ENCODE measurements at places on chromosomes 12 and 14.

GRCh38 chr12:45774508-45775162 lies 45.1 kb downstream of the ARID2 start:
- H3K27ac ChIP-seq = no peak overlapping the region
- H3K27me3 ChIP-seq = no peaks in the 10 kb centered on the region
- H3K36me3 ChIP-seq = no peaks in the 10 kb centered on the region
- no peak for DNase-seq
- no peak overlapping the region for H3K4me3 ChIP-seq

DNA sequence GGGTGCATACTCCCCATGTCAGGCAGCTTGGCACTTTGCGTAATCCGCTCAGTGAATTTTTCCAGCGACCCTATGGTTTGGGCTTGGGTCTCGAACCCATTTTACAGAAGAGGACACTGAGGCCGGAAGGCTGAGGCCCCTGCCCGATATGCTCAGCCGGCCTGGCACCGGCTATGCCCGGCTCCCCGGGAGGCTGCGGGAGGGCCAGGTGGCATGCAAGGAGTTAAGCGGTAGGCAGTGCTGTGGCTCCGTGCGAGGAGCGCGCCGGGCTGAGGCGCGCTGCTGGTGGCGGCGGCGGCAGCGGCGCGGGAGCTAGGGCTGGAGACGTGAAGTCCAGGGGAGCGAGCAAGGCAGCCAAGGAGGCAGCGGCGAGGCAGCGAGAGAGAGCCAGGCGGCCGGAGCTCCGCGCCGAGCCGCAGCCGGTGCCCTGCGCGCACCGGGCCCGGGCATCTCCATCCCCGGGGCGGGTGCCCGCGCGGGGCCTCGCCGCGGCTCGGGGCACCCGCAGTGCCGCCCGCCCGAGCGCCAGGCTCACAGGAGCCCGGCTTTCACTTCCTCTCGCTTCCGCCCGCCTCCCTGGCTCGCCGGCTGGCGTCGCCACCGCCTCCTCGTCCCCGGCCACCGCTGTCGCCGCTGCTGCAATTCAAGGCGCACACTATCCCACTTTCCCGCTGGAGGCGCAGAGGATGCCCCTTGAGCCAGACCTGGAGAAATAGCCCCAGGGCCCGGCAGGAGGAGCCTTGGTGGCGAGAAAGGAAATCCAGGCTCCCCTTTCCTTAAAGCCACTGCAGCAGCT lies at the start of gene WSCD2:
Gene WSCD2 (plus strand): TSS at position 272 of the 796 bp plus-strand sequence. CDS start 66,545 bp downstream, outside the sequence.
- H3K36me3 ChIP-seq = no peaks in the 10 kb centered on the region
- DNase-seq = peak; percentile 80
- H3K27me3 ChIP-seq = no peaks in the 10 kb centered on the region
- peaks cover 10% of the 10 kb centered on the region for H3K4me1 ChIP-seq

GRCh38 chr12:1357171-1357570 lies 237.2 kb downstream of the FBXL14 start:
- H3K36me3 ChIP-seq = no peaks in the 10 kb centered on the region
- H3K4me3 ChIP-seq = no peak overlapping the region
- no peaks in the 10 kb centered on the region for H3K4me1 ChIP-seq
- DNase-seq = no peak

- no peak overlapping the region for H3K27ac ChIP-seq
- H3K4me3 ChIP-seq = no peak overlapping the region
- H3K36me3 ChIP-seq = no peaks in the 10 kb centered on the region
- DNase-seq = no peak
Measured at GRCh38 chr14:21302013-21302835, 22.3 kb downstream of the RPGRIP1 start.

GRCh38 chr12:49672301-49673217 lies 34.6 kb downstream of the FMNL3 start:
- no peaks in the 10 kb centered on the region for H3K36me3 ChIP-seq
- no peaks in the 10 kb centered on the region for H3K27me3 ChIP-seq
- no peak for DNase-seq
- peak overlapping the region; percentile 97 for H3K27ac ChIP-seq
- no peak overlapping the region for H3K4me3 ChIP-seq

DNA sequence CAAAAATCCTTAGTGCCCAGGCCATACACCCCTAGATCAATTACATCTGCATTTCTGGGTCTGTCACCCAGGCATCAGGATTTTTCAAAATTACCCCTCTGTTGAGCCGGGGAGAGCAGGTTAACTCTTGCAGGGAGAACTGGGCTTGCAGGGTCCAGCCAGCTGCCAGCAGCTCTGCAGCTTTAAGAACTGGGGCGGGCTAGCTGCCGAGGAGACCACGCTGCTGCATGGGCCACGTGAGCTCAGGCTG lies at the start of gene DGLUCY:
Gene DGLUCY (plus strand): TSS at position 245 of the 250 bp plus-strand sequence. CDS start 46,222 bp downstream, outside the sequence.
- no peaks in the 10 kb centered on the region for H3K36me3 ChIP-seq
- peaks cover 13% of the 10 kb centered on the region for H3K4me1 ChIP-seq

DNA sequence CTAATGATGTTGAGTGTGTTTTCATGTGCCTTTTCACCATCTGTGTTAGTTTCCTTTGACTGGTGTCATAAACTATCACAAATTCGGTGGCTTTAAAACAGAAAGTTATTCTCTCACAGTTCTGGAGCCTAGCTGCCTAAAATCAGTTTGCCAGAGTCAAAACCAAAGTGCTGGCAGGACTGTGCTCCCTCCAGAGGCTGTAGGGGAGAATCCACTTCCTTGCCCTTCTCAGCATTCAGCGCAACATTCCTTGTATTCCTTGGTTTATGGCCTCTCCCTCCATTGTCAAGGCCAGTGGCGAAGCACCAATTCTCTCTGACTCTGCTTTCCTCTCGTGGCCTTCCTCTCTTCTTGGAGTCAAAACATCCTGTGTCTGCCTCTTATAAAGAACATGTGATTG lies 174.2 kb upstream of the PDE3A start:
- no peaks in the 10 kb centered on the region for H3K27me3 ChIP-seq
- no peaks in the 10 kb centered on the region for H3K36me3 ChIP-seq
- H3K4me1 ChIP-seq = no peaks in the 10 kb centered on the region
- H3K27ac ChIP-seq = no peak overlapping the region
- no peak for DNase-seq

DNA sequence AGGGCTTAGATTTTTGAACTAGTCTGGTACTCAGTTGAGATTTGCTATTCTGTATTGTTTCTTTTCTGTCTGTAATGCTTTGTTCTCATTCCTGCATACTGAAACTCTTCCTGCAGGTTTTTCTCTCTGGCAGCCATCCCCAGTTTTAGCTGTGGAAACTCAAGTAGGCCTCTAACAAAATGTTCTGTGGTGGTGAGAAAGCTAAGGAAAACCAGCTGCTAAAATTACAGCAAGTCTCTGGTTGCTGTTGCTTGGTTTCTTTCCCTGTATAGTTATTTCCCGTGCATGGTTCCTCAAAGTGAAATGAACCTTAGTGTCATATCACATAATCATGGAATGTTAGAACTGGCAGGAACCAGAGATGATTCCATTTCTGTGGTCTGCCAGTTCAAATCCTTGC lies 442.5 kb downstream of the NRXN3 start:
- no peaks in the 10 kb centered on the region for H3K27me3 ChIP-seq
- no peaks in the 10 kb centered on the region for H3K4me1 ChIP-seq
- H3K36me3 ChIP-seq = no peaks in the 10 kb centered on the region
- H3K27ac ChIP-seq = no peak overlapping the region
- no peak overlapping the region for H3K4me3 ChIP-seq
- no peak for DNase-seq

- no peak overlapping the region for H3K27ac ChIP-seq
- DNase-seq = peak; percentile 72
- H3K27me3 ChIP-seq = no peaks in the 10 kb centered on the region
- no peaks in the 10 kb centered on the region for H3K36me3 ChIP-seq
- no peak overlapping the region for H3K4me3 ChIP-seq
Measured at GRCh38 chr12:75908961-75909605, 122.5 kb downstream of the PHLDA1 start.

DNA sequence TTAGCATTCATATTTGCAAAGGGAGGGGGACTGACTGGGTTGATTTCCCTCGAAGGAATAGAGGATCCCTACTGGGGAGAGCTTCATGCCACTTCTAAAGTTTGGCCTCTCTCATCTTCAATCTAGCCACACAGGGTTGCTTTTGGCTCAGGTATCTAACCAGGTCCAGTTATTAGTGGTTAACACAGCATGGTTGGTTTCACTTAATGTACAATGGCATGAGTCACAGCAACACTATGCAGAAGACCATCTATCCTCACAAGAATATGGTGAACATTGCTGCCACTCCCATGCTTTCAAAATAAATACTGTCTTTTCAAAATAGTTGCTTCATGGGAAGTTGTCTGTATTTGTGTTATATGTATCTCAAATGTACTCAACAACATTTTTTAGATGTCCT lies 6.6 kb upstream of the RAB3IP start:
- no peaks in the 10 kb centered on the region for H3K36me3 ChIP-seq
- H3K27me3 ChIP-seq = no peaks in the 10 kb centered on the region
- H3K4me3 ChIP-seq = no peak overlapping the region
- no peaks in the 10 kb centered on the region for H3K4me1 ChIP-seq
- H3K27ac ChIP-seq = no peak overlapping the region
